ENCODE measurements at places on chromosomes 6 and 20.
A peak's percentile ranks its signal among the peaks of the same experiment; 100 is the strongest.

- DNase-seq: peak; percentile 55
Observed at GRCh38 chr6:48813836-48814235, 649.2 kb downstream of the MMUT start.

DNA sequence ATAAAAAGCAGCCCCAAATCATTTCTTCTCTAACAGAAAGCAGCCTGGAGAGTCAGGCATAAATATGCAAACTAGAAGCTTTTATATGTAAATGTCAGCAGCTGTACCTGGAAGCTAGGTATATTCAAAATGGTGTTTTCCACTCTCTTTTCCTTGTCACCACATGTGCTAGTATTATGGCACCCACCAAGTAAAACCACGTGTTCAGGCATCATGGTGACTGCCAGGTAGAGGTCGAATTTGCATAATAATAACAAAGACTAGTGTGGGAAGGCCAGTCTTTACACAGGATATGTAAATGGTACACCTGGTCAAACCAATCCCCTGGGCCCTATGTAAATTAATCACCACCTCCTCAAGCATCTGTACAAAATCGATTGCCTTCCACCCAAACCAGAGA lies 124.0 kb downstream of the MMUT start:
- no peak for DNase-seq

- DNase-seq: no peak
Observed at GRCh38 chr6:15079288-15079817, 166.5 kb upstream of the JARID2 start.

DNA sequence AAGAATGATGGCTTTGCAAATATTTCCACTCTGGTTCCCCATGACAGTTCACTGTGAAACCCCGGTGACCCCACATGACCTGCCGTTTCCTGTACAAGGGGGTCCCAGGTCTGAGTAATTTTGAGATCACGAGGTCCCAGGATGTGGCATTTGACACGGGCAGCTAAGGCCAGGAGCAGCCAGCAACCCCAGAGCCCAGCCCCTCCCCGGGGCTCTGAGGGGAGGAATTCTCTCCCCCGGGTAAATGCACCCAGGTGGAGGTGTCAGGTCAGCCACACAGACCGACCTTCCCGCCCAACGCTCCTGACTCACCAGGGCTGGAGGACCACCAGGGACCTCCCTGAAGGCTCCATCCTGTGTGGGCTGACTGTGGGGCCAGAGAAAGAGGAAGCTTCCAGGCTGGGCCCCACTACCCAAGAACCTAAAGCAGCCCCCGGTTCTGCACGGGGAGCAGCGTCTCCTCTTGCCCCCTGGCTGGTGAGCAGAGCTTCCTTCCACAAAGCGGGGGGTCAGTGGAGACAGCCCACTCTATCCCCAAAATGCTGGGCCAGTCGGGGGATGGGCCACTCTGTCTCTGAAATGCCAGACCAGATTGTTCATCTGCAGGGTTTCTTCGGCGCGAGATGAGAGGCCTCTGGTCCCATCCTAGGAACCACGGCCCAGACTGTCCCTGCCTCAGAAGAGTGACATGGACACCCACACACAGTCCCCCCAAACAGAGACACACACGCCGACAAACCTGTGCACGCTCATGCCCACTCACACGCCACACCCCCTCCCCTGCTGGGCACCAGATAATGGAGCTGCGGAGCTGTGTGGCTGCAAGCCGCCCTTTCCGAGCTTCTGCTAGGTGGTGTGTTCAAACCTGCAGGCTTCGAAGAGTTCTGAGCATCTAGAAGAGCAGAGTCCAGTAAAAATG lies 23.4 kb upstream of the SLCO4A1 start:
- DNase-seq: no peak
